ENCODE measurements at places on chromosomes 4 and X. TPM values are rescaled to one million over a fixed set of nuclear protein-coding genes. Genes with fewer than 3 reads are reported as not detected.

The RPA4 gene
- not detected for total RNA-seq

The AWAT2 gene
- not detected for total RNA-seq

The SCD5 gene
- total RNA-seq, result 6.1 TPM

The HS3ST1 gene
- 2.5 TPM for total RNA-seq

The PCSK1N gene
- 12.4 TPM for total RNA-seq

The FAM236B gene
- total RNA-seq, result not detected

The MAOB gene
- 0.14 TPM for total RNA-seq

The CXCL3 gene
- total RNA-seq, result 4.8 TPM

The FAM53A gene
- 2.5 TPM for total RNA-seq

The TRIM61 gene
- total RNA-seq, result not detected

The TCEAL6 gene
- total RNA-seq, result not detected

The CLDN22 gene
- total RNA-seq, result not detected

GRCh38 chrX:139120760-139121159 is 409.2 kb upstream of the FGF13 start:
- DNase-seq, result no peak

GRCh38 chr4:83556006-83556707 is 20.2 kb downstream of the GPAT3 start:
- DNase-seq, result no peak

DNA sequence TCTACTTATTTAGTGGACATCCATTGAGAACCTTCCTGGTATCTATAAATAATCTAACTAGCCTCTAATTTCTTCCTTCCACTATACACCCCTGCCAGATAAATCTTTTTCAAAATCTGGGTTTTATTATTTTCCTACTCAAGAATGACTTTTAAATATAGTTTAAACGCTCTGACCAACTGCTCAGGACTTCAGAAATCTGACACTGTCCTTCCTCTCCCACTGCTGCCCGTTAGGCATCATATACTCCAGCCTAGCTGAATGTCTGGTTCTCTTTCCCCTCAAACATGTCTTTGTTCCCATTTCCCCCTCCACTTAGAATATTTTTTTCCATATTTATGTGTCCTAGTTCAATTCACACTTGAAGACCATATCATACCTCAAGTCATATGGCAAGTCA is 35.2 kb upstream of the CBLL2 start:
- no peak for DNase-seq

DNA sequence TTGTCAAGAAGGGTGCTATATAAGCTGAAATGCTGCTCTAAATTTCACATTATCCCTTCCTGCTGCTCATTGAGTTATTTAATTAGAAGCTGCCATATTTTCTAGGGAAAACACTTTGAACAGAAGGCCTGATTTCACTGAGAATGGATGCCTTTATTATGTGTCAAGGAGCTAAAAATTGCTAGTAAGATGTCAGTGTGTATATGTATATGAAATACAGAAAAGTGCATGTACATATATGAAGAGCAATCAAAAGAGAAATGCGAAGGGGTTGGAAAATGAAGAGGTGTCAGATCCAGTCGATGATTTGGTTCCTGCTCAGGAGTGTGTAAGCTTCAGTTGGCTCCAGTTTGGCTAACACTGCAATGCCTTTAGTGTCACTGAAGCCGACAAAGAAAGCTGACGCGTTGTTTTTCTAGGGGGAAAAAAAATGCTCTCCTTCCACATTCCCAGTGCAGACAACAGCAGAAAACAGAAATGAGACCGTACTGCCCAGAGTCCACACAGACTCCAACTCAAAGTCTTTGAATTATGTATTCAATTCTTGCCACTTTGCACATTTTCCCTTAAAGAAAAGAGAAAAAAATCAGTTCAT is 154.2 kb downstream of the NHS start:
- no peak for DNase-seq

DNA sequence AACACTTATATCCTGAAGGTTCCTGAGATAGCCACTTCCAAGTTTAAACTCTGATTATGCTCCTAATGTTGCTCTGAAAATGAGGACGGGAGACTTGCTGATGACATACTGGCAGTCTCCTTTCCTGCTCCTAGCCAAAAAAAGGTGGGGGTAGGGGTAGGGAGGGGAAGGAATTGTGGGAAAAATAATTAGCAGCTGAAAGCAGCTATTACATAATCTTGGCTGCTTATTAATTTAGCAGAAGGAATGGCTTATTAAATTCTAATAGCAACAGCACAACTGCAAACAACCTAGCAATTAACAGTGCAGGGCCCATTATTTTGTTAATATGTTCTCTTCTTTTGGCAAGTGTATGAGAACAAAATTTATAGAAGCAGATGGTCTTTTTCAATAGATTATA is 2.0 kb upstream of the AP1S2 start:
- DNase-seq, result no peak

DNA sequence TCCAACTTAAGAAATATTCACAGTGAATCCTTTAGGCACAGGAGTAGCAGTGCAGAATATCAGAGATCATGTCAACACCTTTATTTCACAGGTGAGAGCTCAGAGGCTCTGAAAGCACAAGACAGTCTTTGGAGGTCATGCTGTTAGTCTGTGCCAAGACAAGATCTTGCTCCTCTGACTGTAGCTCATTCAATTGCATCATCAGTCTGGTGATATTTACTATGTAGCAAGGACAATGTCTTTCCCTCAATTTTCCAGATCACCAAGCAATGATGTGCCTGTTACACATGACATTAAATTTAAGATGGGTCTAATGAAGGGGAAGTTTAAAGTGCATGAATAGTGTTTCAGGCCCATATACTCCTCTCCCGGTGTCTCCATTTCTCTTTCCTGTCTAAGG is 277.5 kb downstream of the IL15 start:
- peak; percentile 45 for DNase-seq

DNA sequence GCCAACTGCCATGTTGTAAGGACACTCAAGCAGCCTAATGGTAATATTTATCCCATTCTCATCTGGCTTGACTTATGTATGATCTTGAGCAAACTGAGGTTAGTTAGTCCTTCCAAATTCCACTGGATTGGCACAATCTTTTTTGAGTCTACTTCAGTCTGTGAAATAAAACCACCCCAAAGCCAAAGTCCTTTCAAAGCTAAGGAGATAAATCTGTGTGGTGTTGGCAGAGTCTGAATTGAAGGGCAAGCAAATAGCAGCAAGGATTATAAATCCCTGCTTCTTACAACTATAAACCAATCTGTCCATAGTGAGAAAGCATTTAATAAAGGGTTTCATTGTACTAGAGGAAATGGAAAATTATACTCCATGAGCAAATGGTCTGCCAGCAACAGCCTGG is 233.9 kb upstream of the GLRA2 start:
- DNase-seq, result no peak

DNA sequence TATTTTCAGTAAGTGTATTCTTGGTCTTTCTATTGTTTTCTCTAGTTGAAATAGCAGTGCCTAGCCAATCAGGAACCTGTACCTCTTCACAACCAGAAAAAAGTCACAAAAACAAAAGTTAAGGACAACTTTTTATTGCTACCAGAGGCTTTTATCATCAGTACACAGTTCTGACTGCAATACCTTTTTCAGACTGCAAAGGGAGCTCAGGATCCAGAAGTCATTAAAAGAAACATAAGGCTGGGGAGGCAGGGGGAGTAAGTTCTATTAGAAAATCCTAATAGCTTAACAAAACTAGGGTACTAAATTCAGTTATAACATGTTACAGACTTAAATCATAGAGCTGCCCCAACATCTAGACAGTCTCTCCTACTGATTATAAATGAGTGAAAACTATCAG is 28.8 kb downstream of the CCNI start:
- DNase-seq, result no peak

DNA sequence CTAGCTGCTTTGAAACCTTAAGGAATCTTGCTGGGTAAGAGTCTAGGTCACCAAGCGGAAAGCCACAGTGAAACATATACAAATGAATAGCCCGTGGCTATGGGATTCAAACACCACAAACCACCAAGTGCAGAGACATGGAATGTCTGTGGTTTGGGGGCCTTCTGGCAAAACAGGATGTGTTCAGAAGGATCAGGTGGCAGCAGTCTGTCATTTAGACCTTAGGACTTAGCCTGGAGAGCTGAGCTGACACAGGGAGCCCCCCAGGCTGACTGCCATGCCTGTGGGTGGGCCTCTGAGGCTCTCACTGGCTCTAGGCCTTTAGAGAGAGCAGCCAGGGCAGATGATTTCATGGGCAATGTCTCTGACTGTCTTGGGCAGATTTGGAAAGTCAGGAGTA is 225.6 kb downstream of the FBXW7 start:
- DNase-seq, result peak; percentile 49

- no peak for DNase-seq
Measured at GRCh38 chrX:25025615-25026014, 9.8 kb upstream of the ARX start.

GRCh38 chr4:176469546-176469945 is 149.8 kb downstream of the SPCS3 start:
- no peak for DNase-seq

- DNase-seq, result no peak
Measured at GRCh38 chr4:44740201-44740600, 13.8 kb upstream of the GNPDA2 start.

DNA sequence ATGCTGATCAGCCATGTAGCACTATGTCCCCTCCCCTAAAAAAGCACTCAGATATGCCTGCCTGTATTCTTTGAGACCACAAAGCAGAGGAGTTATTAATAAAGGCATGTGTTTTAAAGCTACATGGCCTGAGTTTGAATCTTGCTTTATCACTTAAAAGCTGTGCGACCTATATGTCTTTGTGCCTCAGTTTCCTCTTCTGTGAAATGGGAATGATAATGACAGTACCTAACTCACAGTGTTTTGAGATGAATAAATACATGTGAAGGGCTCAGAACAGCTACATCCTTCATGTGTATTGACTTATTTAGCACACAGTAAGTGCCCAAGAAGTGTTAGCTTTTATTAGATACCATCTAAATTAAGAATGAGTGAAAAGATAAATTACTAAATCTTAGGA is 180.0 kb downstream of the WDFY3 start:
- no peak for DNase-seq

GRCh38 chr4:107736924-107737448 is 17.0 kb upstream of the PAPSS1 start:
- DNase-seq, result no peak

GRCh38 chr4:152100379-152101201 is 339.8 kb upstream of the GATB start:
- no peak for DNase-seq

GRCh38 chrX:120768681-120769080 is 107.0 kb downstream of the CT47B1 start:
- no peak for DNase-seq

DNA sequence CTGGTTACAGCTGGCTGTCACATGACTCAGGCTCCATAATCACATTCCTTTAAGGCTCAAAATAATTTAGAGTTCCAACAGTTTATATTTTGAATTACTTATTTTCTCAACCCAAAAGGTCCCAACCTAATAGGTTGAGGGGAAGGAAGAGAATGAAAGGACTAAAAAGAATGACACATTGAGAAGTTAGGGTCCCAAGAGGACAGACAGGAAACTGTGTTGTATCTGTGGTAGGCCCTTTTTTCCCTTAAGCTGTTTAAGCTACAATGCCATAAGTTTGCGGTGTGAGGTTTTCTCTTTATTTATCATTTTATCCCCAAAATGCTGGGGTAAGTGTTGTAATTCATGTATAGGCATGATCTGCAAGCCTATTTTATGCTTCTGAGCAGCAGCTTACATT is 290.2 kb downstream of the ZNF674 start:
- DNase-seq, result no peak

- DNase-seq, result no peak
Measured at GRCh38 chr4:80767944-80768343, 262.6 kb upstream of the BMP3 start.

DNA sequence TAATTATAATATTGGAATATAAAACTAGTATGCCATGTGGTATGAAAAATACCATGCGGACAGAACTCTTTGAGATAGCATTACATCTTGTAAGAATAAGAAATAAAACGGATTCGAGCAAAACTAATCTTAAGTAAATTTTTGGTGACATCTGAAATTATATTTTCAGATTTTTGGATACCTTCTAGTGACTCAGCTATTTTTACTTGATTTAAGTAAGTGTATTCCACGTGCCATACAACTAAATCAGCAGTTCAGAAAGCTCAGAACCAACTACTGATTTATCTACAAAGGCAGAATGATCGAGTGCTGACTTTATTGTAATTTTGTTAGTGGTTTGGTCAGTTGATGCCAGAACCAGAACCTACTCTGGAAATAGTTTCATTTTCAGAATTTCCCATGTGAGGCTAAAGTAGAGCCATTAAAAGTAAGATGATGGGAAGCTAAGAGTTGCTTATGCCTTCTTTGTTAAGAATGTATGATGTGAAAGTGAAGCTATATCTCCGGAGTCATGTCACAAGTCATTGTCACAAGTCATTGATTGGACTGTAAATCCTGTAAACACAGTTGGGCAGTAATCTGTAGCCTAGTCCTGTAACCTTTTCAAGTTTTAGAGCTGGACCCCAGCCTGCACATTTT is 4.0 kb downstream of the ING2 start:
- DNase-seq, result no peak

GRCh38 chr4:21304540-21304887 is 604.3 kb downstream of the PACRGL start:
- DNase-seq, result no peak

- DNase-seq, result no peak
Measured at GRCh38 chr4:1344696-1345095, 2.3 kb upstream of the UVSSA start.

DNA sequence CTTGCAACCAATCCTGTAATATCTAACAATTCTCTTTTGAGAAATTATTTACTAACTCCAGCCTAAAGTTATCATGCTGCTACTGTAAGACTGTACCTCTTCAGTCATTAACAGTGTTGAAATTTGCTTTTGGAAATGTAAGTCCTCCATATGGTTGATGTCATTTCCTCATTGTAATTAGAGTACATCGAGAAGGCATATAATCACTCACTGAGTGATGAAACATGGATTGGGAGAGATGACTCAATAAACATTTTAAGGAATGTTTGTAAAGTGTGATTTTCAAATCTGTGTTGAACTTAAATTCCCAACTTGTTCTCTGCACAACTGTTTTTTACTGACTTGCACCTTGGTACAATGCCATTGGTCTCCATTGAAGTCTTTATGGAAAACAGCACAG is 61.2 kb downstream of the HMGB2 start:
- no peak for DNase-seq
